ENCODE measurements at places on chromosomes 1 and 21.

DNA sequence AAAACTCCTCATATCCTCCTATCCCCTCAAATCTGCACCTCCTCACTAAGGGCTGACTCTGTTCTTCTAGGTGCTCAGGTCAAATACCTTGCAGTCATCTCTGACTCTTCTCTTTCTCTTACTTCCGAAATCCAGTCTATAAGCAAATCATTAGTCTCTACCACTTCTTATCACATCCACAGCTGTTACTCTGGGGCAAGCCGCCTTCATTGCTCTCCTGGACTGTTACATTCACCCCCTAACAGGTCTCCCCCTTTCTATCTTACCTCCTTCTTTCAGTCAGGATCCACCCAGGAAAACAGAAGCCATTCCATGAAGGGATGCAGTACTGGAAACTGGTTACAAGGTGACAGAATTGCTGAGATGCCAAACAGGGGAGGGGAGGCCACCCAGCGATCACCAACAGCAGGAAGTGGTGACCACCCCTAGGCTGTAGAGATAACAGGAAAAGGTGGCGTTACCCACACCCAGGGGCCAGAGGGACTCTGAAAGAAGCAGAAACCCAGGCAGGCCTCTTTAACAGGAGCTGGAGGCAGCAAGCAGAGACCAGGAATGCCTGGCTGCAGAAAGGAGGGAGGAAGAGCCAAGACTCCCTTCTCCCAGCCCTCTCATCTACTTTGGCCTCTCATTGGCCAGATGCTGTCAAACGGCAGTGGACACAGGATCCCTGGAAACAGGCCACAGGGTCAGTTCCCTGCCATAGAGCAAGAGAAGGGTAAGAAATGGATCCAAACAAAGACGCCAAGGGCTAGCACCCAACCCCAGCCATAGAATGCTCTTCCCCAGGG, 55.5 kb upstream of the FOXO6 start:
- no peak for DNase-seq

GRCh38 chr1:230157420-230158390, 90.7 kb downstream of the GALNT2 start:
- DNase-seq, result no peak

DNA sequence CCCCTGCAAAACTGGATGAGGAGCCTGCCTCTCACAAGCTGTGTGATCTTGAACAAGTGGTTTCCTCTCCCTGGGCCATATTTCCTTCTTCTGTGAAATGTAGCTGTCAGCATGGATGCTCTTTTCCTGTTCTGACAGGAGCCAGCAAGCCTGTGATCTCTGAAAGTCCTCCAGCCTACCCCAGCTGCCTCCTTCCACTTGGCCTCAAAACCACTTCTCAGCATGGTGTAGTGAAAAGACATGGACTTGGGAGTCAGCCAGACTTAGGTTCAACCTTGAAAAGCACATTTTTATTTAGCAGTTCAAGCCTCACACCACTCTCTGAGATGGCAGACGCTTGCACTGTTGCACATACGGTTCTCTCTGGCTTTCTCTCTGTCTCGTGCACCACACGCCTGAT, 292.9 kb upstream of the DUSP10 start:
- DNase-seq, result no peak

- DNase-seq, result no peak
Measured at GRCh38 chr1:206102292-206102936, 14.8 kb downstream of the AVPR1B start.

DNA sequence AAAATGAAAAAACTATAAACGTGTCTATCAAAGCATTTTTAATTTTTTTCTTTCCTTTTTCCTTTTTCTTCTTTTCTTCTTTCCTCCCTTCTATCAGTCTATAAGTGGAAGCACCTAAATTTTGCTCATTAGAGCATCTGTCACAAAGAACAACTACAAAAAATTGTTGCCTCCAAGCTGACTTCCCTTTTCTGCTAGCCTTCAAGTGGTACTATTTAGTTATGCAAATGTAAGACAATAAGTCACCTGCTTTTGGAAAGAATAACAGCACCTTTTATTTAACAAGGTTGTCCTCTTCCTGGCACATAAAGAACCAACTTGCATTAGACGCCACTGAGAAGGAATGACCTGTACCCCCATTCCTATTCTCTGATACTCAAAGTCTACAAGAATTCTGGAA, 45.0 kb upstream of the C1orf53 start:
- DNase-seq, result no peak

GRCh38 chr1:204685236-204686006, at the start of gene LRRN2:
Gene LRRN2, minus strand, starts transcription at chr1:204685738. Its CDS starts 65,746 bp downstream, at chr1:204619992.
- no peak for DNase-seq

Data from NCI-H2081 treated with DMSO at 0.1 percent for 48 hours (cell line).